Stimulated activated CD8-positive, alpha-beta memory T cell treated with anti-CD3 and anti-CD28 coated beads, Interleukin-4, amount 100 ng/mL, for 1 hour (primary cell): ENCODE measurements at places on chromosomes 3 and 15.

DNA sequence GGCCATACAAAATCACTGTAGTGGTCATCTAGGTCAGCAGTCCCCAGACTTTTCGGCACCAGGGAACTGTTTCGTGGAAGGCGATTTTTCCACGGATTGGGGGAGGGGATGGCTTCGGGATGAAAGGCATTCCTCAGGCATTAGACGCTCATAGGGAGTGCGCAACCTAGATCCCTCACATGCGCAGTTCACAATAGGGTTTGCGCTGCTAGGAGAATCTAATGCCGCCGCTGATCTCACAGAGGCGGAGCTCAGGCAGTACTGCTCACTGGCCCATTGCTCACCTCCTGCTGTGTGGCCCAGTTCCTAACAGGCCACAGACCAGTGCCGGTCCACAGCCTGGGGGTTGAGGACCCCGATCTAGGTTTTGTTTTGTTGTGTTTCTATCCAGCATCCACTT is 200.1 kb downstream of the SLC9A9 start:
- DNase-seq: no peak

- DNase-seq: no peak
These were observed at the start of gene GHRL for GRCh38 chr3:10292505-10293419. Gene GHRL, minus strand, starts transcription at chr3:10292947. Its CDS starts 2,767 bp downstream, at chr3:10290180.

DNA sequence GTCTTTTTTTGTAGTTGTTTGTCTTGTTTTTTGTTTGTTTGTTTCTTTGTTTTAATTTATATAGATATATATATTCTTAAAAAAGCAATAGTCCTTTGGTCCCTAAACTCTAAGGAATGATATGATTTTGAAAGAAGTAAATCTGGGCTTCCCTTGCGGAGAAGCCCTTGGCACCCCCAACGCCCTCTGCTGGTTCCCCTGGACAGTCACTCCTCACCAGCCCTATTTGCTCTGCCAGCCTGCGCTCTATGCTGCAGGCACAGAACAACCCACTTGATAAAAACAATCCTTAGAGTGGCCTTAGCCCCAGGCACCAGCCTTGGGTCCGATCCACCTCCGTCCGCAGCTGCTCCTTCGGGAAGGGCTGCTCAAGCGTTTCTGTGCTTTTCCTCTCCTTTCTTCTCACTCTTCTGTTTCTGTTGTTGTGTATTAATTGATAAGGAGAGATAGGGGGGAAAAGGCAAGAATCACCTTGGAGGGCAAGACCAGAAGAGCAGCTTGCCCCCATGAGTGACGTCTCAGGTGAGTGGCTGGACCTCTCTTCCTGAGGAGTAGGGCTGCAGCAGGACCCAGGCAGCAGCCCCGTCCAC is 13.7 kb upstream of the PARP6 start:
- peak; percentile 9 for DNase-seq

DNA sequence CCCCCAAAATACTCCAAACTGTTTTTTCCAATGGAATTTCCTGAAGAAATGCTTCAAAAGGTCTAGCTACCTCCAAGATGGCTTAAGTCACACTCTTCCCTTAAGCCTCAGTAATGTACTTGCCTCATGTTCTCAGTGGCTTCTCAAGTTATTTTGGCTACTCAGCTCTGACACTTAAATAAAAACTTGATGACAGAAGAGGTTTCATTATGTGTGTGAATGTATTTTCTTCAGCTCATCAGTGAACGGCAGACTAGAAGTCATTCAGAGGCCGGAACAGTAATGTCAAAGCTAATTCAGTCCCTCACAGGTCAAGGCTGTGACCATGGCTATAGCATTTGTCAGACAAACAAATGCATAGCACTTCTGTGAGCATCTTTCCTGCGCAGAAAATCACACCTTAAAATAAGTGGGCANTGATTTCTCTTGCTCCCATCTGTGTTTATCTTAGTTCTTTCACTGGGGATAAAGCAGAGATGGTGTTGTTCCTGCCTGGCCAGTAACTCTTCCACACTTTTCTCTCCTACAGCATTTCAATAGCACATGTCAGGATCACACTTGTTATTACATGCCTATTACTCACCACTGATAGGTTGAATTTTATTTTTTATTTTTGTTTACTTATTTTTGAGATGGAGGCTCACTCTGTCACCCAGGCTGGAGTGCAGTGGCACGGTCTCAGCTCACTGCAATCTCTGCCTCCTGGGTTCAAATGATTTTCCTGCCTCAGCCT is 68.5 kb upstream of the PLCL2 start:
- DNase-seq: no peak

GRCh38 chr3:19226479-19226878 is 78.2 kb downstream of the KCNH8 start:
- DNase-seq: no peak

DNA sequence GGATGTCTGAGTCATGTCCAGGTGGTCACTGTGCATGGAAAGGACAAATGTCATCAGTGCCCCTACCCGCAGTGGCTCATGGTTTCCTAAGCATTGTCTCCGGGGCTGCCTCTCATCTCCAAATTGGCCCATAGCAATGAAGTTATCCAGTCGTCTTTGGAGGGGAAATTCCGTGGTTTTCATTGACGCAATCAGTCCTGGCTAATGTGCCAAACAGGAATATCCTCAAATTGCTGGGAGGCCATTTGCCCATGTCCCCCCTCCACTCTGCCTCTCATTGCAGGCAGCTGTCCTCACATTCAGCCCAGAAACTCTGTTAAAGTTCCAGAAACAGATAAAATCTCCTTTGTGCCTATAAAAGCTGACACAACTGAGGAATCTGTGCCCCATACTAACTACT is 81.6 kb downstream of the MCTP2 start:
- DNase-seq: no peak

DNA sequence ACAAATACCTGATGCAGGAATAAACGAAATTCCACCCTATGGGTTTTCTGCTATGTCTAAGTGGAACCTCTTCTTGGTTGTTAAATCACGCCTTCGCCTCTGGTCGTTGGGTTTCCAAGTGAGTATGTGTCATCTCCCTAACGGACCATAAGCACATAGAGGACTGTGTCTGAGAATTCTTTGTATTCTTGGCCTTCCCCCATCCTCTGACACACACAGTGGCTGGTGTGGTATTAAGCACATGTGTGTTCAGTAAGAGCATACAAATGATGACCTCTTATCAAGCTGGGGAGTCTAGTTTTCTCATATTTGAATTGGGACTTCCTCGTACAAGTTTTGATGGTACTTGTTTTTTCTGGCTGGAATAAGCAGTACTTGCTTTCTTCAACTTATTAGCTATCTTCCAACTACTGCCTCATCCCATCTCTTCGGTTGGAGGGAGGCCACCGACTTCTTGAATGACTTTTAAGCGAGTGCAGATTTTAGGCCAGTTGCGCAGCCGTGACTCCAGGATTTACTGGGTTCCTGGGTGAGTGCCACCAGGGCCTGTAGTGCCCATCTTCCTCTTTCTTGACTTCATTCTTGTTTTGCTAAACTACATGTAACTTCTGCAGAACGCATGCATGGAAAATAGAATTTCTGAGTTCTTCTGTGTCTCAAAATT is 240.2 kb downstream of the ADAMTS17 start:
- DNase-seq: no peak

GRCh38 chr3:32376115-32376514 is 15.5 kb upstream of the CMTM7 start:
- DNase-seq: no peak

DNA sequence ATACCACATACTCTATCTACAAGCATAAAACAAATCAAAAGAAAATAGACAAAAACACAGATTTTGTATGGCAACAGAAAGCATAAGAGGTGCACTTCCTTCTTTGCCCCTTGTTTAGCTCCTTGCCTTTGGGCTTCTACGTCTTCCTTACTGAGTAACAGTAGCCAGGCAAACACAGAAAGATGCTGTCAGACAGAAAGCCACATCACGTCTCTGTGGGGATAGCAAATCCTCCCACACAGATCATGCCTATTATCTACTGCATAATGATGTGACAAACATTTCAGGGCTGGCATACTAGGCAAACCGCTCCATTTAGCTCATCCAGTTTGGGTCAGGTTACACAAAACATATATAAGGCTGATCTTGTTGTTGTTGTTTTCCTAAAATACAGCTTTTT is 92.7 kb downstream of the BOC start:
- no peak for DNase-seq

DNA sequence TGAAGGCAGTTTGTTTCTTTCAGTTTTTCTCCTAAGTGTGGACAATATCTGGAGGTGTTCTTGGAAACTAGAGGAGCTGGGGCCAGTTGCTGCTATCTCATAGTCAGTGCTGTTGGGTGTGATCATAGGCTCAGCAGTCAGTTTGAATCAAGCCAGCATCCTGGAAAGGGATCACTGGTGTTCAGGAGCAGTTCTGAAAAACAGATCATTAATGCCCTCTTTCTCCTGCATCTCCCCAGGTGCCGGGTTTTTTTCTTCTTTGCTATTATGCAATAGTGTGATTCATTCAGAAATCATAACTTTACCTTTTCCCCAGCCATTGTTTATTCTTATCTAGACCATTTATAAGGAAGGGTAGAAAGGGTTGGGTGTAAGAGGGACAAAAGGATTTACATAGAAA is 24.0 kb downstream of the LNP1 start:
- DNase-seq: no peak

- no peak for DNase-seq
These were observed 158.0 kb downstream of the CTNNB1 start for GRCh38 chr3:41357271-41357670.

DNA sequence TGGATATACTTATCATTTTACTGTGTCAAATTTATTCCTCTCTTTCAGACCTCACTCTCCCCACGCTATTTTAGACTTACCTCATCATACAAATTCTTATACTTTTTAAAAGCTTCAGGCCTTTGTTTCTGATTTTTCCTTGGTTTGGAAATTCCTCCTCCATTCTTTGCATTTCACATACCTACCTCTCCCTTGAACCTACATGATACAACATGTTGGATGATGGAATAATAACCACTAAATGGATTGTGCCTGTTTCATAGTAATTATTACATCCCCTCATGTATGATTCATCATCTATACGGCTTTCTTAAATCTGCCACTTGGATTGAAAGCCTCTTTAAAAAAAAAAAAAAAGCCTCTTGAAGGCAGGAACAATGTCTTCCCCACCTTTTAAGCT is 24.6 kb downstream of the TRIP4 start:
- no peak for DNase-seq

DNA sequence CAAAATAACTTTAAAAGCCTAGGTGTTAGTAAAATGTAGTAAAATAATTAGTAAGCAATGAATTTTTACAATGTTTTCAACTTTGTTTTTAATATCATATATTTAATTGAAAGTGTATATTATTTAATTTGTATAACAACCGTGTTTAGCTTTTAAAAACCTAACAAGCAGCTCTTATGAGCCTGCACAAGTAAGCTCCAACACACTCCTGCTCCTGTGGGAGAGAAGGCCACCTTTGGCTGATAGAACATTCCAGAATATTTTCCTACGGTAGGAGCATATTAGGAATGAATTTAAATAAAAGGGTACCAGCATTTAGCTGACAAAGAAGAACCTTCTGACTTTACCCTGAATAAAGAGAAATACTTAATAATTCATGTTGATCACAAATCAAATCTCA is 40.3 kb upstream of the TM4SF1 start:
- no peak for DNase-seq

DNA sequence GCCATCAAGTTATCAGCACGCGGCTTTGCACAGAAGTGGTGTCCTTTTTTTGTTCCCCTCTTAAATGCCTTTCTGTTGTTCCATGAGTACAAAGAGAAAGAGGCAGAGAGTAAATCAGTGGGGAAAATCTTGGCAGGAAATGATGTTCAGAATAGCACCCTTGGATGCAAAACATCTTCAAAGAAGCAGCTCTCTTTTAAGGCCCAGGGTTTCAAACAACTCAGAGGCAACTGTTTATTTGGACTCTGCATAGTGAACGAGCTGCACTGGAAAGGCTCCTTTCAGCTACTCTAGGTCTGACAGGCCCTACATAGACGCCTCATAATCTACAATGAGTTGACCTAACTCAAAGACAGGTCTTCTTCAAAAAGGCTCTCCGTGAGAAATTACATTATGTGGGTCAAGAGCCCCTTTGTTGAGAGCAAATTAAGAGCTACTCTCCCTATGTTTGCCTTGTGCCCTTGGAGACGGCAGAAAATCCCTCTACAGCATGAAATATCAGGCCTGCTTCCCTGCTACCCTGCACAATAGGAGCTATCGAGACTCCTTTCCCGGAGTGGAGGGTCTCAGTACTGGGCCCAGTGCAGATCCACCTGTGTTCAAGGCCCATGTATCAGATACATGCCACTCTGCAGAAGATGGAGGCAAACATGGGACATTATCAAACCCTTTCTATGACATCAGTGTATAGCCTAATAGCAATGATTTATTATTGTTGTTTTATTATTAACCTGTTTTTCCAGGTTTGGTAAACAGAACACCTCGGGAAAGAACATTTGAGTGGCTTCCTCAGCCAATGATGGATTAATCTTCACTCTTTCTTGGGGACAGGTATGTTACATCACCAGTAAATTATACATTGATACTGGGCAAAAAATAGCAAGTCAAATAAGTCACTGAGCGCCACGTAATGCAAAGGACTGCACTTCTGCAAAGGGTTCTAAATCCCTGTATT is 53.1 kb downstream of the HEG1 start:
- DNase-seq: no peak

DNA sequence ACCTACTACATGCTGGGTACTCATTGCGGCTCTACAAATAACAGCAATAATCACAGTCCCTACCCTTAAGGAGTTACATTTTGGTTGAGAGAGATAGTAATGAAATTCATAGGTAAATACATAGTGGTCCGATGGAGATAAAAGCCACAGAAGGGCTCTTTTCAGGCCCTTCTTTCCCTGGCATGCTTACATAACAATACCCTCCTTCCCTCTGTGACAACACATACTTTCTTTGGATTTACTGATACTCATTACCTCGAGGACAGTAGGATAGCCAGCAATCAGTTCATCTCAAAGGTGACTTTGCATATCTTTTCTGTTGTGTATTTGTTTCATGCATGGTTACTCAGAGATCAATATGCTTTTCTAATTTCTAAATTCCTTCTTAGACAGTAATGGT is 54.5 kb downstream of the HSPBAP1 start:
- no peak for DNase-seq

GRCh38 chr15:52172869-52173268 is 18.3 kb downstream of the GNB5 start:
- DNase-seq: no peak

- DNase-seq: no peak
These were observed 44.4 kb downstream of the PCOLCE2 start for GRCh38 chr3:142844339-142844977.

DNA sequence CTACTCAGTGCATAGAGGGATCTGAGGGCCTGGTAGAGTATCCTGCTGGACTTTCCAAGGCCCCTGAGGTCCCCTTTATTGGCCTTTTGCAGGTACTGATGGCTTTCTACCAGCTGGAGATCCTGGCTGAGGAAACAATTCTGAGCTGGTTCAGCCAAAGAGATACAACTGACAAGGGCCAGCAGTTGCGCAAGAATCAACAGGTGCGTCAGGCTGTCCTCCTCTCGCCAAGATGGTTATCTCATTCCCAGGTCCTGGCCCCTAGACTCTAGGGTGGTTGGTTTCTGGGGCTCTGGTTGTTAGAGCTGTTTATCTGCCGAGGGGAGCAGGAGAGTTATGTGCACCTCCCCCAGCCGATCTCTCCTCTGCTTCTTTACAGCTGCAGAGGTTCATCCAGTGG is 9.3 kb downstream of the EIF2B5 start:
- no peak for DNase-seq

- no peak for DNase-seq
These were observed 67.2 kb downstream of the UNC13C start for GRCh38 chr15:54045397-54045796.

GRCh38 chr3:116443191-116443661 is 2.1 kb downstream of the LSAMP start:
- no peak for DNase-seq

- DNase-seq: no peak
These were observed 124.1 kb upstream of the RASGRP1 start for GRCh38 chr15:38688761-38689160.

- DNase-seq: no peak
These were observed 15.6 kb downstream of the FRMD4B start for GRCh38 chr3:69370156-69370883.
